DMS 273 treated with DMSO at 0.1 percent for 48 hours (cell line): ENCODE measurements at places on chromosomes 16 and 17.

DNA sequence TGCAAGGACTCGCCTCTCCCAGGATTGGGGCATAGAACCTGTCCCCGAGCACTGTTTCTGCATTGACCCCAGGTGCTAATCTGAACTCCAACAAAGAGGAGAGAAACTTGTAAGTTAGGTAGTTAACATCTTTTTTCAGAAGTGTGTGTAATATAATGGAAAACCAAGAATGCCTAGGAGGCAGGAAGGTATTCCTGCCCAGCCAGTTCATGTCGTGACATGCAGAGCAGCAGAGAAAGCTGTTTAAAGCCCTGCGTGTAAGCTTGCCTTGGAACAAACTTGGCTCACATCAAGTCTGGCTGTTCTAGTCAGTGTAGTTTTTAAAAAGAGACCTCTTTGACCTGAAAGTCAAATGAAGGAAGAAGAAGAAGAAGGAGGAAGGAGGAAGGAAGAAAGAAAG, 2.1 kb upstream of the GNA13 start:
- no peak for DNase-seq

DNA sequence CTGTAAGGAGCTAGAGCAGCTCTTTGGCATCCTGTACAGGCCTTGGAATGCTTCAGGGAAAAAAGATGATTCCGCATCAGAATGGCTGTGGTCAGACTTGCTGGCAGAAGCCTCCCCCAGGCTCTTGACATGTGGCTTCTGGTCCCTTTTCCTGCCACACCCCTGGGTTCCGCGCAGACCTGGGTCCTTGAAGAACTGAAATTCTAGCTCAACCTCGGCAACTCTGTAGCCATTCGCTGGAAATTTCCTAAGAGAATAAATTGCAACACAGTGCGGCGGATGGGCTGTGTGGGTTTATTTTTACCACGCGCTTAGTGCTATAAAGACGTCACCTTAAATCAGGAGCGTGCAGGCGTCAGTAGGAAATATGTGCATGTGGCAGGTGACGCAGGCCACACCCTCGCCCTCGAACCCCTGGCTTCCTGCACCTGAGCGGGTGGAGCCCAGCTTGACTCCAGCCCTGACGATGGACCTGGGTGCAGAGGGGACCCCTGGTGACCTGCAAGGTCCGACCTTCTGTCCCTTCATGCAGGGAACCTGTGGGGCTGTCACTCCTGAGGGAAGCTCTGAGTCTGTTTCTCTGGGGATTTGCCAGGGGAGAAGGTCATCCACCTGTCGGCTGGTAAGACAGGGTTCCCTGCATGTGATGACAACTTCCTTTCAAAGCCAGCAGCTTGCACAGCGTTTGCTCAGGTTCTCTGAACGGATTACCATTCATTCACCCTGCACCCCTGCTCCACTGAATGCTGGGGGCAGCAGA, 46.3 kb downstream of the METRNL start:
- no peak for DNase-seq

DNA sequence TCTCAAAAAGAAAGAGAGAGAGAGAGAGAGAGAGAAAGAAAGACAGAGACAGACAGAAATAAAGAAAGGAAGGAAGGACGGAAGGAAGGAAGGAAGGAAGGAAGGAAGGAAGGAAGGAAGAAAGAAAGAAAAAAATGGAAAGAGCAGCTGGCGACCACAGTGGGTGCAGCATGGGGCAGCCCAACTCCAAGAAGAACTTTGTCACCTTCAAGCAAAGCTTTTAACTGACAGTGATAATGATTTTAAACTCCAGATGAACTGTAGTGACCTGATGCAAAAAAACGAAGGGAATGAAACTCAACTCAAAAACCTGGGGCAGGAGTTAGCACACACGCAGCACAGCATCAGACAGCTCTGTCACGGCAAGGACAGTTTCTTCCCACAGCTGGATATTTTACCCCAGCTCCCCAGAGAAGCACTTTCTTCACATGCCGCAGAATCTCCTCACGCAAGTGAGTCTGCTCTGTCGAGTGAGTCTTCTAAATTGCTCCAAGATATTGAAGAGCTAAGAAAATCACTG, 5.0 kb upstream of the ARHGAP17 start:
- no peak for DNase-seq

- no peak for DNase-seq
Observed at GRCh38 chr17:76707985-76708807, 2.6 kb downstream of the MXRA7 start.

- peak; percentile 28 for DNase-seq
Observed at GRCh38 chr16:54048586-54049495, 237.7 kb downstream of the IRX3 start.

GRCh38 chr16:30964574-30965226, 7.1 kb downstream of the SETD1A start:
- no peak for DNase-seq

DNA sequence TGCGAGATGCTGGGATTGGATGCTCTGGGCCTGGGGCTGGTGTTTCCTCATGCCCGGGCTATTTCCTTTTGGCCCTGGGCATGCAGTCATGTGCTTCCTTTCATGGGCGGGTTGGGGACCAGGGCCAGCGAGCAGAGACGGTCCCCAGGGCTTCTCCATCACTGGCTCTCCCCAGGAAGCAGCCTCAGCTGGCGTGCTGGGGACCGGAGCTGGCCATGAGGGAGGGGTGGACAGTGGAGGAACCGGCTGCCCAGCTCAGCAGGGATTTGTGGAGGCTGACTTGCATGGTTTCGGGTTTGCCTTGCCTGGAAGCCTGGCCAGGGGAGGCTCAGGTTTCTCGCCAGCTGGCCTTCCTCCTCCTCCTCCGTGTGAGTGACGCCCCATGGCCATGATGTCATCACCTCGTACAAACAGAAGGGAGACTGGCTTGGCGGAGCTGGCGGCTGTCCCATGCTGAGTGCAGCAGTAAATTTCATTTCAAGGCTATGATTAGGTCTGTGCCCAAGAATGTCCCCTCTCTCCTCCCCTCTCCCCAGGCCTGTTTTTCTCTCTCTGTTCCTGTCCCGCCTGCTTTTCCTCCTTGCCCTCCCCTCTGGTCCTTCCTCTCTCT, 8.9 kb upstream of the TIMP2 start:
- peak; percentile 89 for DNase-seq

GRCh38 chr16:50609471-50609870, 61.3 kb downstream of the NKD1 start:
- DNase-seq: no peak
